ENCODE measurements at places on chromosomes 12 and 14.

GRCh38 chr12:112422531-112422930 is 3.8 kb downstream of the PTPN11 start:
- no peak for DNase-seq

DNA sequence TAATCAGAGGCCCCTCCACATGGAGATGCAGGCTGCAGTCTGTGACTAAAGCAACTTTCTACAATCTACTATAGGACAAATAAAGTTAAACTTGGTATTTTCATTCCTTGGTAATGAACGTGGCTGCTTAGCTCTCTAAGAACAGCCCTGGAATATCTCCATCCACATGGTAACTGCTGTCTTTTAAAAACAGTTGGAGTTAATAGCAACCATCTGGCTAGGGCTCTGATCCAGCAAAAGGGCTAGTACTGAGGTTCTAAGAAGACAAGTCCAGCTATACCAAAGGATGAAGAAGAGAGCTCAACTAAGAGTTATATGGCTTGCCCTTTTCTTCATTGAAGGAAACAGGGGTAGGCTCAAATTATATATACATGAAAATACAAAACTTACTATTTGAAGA is 920.1 kb downstream of the FLRT2 start:
- no peak for DNase-seq

- DNase-seq = no peak
Observed at GRCh38 chr12:32016680-32017482, 57.7 kb downstream of the RESF1 start.

GRCh38 chr14:98323836-98324235 is 948.2 kb downstream of the BCL11B start:
- no peak for DNase-seq

DNA sequence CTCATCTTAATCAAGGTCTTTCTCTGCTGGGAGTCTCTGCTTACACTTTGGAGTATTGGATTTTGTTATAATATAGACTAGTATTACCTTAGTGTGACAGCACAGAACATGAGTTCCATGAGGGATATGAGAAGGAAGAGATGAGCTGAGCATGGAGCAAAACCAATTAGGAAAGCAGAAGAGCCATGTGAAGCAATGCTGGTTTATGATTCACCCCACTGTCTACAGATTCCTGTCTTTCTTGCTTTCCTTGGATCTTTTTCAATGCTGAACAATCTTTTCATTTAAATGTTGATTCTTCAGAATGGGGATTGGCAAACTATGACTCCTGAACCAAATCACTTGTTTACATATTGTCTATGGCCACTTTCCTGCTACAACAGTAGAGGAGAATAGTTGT is 70.4 kb upstream of the KITLG start:
- DNase-seq = no peak

DNA sequence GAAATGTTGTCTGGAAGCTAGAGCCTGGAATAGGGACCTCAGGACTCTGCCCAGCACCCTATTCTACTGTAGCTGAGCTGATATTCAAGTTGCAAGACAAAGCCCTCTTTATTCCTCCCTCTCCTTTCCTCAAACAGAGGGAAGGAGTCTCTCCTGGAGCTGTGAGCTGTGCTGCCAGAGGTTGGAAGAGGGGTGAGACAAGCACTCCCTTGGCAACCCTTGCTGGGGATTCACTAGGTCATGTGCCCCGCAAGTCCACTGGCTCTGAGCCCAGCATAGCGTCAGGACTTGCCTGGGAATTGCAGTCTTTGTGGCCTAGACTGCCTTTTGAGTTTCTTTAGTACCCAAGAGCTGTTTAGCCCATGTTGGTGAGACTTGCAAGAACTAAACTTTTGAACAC is 11.4 kb upstream of the ASCL1 start:
- DNase-seq = no peak

DNA sequence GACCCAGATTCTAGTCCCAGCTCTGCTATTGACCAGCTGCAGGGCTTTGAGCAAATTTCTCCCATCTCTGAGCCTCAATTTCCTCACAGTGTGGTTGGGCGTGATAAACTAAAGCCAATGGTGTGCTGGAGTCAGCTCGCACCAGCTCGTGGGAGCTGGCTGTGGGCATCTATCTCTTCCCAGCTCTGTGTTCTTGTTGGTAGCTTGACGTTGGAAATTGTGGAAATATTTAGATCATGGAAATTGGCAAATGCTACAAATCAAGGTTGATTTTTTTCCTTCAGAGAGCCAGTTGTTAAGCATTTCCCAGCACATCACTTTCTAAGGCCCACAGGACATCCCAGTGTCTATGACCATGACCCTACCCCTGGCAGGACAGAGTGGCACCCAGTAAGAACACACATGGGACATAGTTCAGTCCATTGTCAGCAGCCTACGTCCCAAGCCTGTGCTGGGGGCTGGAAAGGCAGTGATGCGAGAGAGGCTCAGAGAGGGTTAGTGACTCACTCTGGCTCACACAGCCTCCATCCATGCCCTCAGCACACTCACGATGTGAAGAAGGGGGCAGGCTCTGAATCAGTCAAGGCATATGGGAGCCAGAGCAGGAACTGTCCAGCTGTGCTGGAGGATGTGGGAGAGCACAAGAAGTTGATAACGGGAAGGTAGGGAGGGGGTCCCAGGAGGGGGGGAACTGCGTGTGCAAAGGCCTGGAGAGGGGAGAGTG is 77.6 kb downstream of the LGMN start:
- peak; percentile 28 for DNase-seq

- DNase-seq = no peak
Observed at GRCh38 chr12:113277511-113277910, 56.2 kb downstream of the TPCN1 start.
